Karpas-422 (cell line): ENCODE measurements at places on chromosomes 16 and 17. TPM values are rescaled to one million over a fixed set of nuclear protein-coding genes. Genes with fewer than 3 reads are reported as not detected.
A peak's percentile ranks its signal among the peaks of the same experiment; 100 is the strongest.

GRCh38 chr16:9316008-9316407 is 224.6 kb downstream of the HAPSTR1 start:
- no peak overlapping the region for H3K27ac ChIP-seq
- H3K4me3 ChIP-seq = no peak overlapping the region
- no peaks in the 10 kb centered on the region for H3K27me3 ChIP-seq
- no peaks in the 10 kb centered on the region for H3K4me1 ChIP-seq
- DNase-seq = no peak
- H3K36me3 ChIP-seq = no peaks in the 10 kb centered on the region

GRCh38 chr17:83012868-83013778 is 66.3 kb upstream of the METRNL start:
- no peaks in the 10 kb centered on the region for H3K4me1 ChIP-seq
- no peak for DNase-seq
- no peaks in the 10 kb centered on the region; the same call in 1 of the 2 replicates for H3K36me3 ChIP-seq
- no peak overlapping the region for H3K4me3 ChIP-seq
- no peak overlapping the region for H3K27ac ChIP-seq

GRCh38 chr16:55571-56136 is 2.0 kb downstream of the SNRNP25 start:
- no peak overlapping the region for H3K27ac ChIP-seq
- no peak for DNase-seq
- no peak overlapping the region for H3K4me3 ChIP-seq
- H3K4me1 ChIP-seq = peaks cover 25% of the 10 kb centered on the region
- H3K36me3 ChIP-seq = peaks cover 22% of the 10 kb centered on the region

The TMEM88 gene
- 0.69 and 1.4 TPM in 2 replicates for total RNA-seq

DNA sequence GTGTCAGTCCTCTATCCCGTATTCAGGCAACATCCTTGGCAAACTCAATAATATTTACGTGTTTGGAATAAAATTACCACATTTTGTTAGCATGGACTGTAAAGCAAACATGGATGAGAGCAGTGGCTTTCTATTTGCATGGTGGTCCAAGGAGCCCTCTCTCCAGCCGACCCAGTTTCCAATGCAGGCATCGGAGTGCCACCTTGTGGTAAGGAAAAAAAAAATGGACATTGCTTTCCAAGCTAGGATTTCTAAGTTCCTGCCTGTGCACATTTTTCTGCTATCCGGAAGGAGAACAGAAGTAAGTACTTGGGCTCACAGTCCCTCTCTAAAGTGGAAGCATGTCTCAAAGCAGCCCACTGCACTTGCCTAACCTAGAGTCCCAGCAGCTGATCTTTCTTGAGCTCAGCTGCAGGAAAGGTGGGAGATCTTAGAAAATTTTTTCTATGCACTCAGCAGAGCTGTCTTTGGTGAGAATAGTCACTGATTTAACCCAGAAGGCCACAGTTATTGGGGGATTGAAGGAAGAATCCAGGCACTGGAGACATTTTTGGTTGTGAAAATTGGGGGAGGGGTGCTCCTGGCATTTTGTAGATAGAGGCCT is 46.0 kb upstream of the ERCC4 start:
- DNase-seq = no peak
- H3K4me3 ChIP-seq = no peak overlapping the region
- no peaks in the 10 kb centered on the region for H3K4me1 ChIP-seq
- H3K27ac ChIP-seq = no peak overlapping the region

The KRTAP2-3 gene
- not detected in 2 replicates for total RNA-seq

DNA sequence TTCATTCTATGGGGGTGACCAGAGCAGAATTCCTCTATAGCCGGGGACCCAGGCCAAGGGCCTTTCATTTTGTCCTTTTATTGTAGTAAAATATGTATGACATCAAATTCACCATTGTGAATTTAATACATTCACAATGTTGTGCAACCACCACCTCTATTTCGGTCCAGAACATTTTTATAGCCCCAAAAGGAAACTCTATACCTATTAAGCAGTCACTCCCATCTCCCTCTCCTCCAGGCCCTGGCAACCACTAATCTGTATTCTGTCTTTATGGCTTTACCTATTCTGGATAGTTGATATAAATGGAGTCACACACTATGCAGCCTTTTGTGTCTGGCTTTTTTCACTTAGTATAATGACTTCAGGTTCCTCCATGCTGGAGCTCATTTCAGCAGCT is 9.7 kb upstream of the TNS4 start:
- H3K4me1 ChIP-seq = no peaks in the 10 kb centered on the region
- H3K27me3 ChIP-seq = no peaks in the 10 kb centered on the region
- no peaks in the 10 kb centered on the region for H3K36me3 ChIP-seq

The NUPR1 gene
- not detected in 2 replicates for total RNA-seq

- H3K4me3 ChIP-seq = no peak overlapping the region
- peaks cover 8% of the 10 kb centered on the region for H3K4me1 ChIP-seq
- H3K27ac ChIP-seq = no peak overlapping the region
- H3K27me3 ChIP-seq = no peaks in the 10 kb centered on the region
- peak; percentile 92 for DNase-seq
- no peaks in the 10 kb centered on the region for H3K36me3 ChIP-seq
Measured at GRCh38 chr17:55513885-55514590, 2.8 kb upstream of the SMIM36 start.

- H3K27ac ChIP-seq = no peak overlapping the region
Measured at GRCh38 chr16:53781023-53781605, 77.2 kb downstream of the FTO start.

DNA sequence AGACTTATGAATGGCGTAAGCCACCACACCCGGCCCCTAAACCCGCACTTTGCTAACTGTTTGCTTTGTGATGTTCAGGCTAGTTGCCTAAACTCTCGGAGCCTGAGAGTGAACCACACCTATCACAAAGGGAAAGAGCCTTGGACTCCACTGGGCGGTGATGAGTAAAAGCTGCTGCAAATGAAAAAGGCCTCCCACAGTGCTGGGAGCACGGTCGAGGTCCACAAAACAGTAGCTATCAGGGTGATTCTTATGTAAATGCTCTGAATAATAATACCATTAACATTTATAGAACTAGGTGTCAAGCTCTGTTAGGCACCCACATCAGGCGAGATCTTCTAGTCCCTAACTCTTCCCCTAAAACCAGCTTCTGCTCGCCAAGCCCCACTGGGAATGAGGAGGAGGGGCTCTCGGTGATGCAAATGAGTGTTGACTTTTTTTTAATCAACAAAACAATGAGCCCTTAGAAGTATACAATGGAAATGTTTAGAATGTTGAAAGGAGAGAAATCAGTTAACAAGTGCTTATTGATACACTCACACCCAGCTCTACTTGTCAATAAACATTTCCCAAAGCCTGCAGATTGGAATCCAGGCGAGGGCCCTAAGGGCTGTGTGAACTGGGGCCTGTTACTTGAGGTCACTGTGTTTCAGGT is 19.8 kb downstream of the FBRS start:
- H3K27me3 ChIP-seq = no peaks in the 10 kb centered on the region
- no peak overlapping the region for H3K4me3 ChIP-seq
- H3K36me3 ChIP-seq = no peaks in the 10 kb centered on the region
- H3K4me1 ChIP-seq = peaks cover 8% of the 10 kb centered on the region
- no peak for DNase-seq
- no peak overlapping the region for H3K27ac ChIP-seq

DNA sequence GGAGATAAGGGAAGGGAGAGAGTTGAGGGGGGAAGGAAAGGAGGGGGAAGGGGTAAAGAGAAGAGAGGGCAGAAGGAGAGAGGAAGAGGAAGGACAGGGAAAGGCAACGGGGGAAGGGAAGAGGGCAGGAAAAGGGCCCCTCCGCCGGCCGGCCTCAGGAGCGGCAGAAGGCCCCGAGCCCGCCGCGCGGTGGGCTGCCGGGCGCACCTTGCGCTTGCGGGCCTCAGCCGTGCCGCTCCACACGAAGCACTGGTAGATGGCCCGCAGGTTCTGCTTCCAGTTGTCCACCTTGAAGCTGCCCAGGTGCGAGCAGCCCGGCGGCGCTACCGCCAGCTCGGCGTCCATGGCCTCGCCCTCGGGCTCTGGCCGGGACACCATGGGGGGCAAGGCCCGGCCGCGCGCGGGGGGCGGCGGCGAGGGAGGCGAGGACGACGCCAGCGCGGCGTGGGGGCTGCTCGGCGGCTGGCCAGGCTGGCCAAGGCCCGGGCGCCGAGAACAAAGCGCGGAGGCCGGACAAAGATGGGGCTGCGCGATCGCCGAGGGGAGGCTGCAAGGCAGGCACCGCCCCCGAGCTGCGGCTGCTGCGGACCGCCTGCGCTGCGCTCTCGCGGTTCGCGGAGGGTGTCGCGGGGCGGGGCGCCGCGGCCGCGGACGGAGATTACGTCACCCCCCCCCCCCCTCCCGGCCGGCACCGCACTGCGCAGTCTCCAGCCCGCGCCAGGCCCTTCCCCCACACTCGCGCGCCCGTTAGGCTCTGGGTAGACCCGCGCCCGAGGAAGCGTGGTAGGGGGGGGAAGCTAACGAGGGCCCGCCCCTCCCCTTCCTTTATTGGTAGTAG is at the start of gene USP22:
Gene USP22 (minus strand): TSS at position 554 of the 838 bp plus-strand sequence. CDS start 176 bp downstream, at position 378.
- DNase-seq = no peak
- H3K36me3 ChIP-seq = peaks cover 7% of the 10 kb centered on the region; the same call in 1 of the 2 replicates
- H3K4me1 ChIP-seq = peaks cover 48% of the 10 kb centered on the region
- H3K4me3 ChIP-seq = peak within 1 kb of the TSS; percentile 89

DNA sequence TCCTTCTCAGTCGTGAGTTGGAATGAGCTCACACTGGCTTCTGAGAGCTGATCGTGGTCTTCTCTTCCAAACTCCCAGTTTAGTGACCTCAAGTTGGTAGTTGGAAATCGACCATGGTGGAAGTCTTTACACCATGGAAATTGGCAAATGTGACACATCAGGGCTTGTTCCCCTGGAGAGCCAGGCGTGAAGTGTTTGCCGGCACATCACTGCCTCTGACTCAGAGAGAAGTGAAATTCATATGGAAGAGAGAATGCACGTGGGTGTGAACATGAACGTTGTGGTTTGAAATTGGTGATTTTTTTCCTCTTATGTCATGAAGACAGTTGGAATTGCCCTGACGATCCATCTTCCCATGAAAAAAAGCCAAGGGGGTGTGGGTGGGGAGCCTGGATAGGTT is 47.4 kb downstream of the AXIN2 start:
- H3K36me3 ChIP-seq = no peaks in the 10 kb centered on the region
- H3K27ac ChIP-seq = no peak overlapping the region
- H3K27me3 ChIP-seq = no peaks in the 10 kb centered on the region
- no peak overlapping the region for H3K4me3 ChIP-seq

DNA sequence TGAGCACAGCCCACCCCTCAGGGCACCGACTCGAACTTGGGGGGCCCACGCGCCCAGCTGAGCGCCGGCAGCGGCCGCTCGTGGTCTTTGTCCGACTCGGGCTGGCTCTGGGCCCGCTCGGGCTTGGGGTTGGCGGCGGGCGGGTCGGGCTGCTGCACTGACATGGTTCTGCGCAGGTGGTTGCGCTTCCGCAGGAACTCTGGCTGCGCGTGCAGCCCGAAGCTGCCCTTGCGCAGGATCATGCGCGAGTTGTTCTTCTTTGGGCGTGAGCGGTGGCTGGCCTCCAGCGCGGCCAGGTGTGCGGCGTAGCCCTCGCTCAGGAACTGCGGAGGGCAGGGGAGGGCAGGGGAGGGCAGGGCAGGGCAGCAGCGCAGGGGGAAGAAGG is 11.1 kb downstream of the PIMREG start:
- H3K4me3 ChIP-seq = no peak overlapping the region
- no peaks in the 10 kb centered on the region for H3K4me1 ChIP-seq
- DNase-seq = no peak
- H3K27me3 ChIP-seq = no peaks in the 10 kb centered on the region
- no peaks in the 10 kb centered on the region for H3K36me3 ChIP-seq

- H3K4me3 ChIP-seq = no peak overlapping the region
- no peaks in the 10 kb centered on the region for H3K27me3 ChIP-seq
- H3K27ac ChIP-seq = no peak overlapping the region
- H3K36me3 ChIP-seq = no peaks in the 10 kb centered on the region
Measured at GRCh38 chr17:83084621-83085056, 5.2 kb downstream of the METRNL start.

The CD68 gene
- 3.8 and 6.0 TPM in 2 replicates for total RNA-seq

- no peak overlapping the region for H3K27ac ChIP-seq
- no peak overlapping the region for H3K4me3 ChIP-seq
- no peak for DNase-seq
Measured at GRCh38 chr17:58184986-58185761, 7.4 kb upstream of the EPX start.

GRCh38 chr17:41058741-41059140 is 1.2 kb downstream of the KRTAP2-3 start:
- no peaks in the 10 kb centered on the region for H3K4me1 ChIP-seq
- no peak for DNase-seq
- no peaks in the 10 kb centered on the region for H3K36me3 ChIP-seq
- H3K27ac ChIP-seq = no peak overlapping the region
- no peaks in the 10 kb centered on the region for H3K27me3 ChIP-seq

DNA sequence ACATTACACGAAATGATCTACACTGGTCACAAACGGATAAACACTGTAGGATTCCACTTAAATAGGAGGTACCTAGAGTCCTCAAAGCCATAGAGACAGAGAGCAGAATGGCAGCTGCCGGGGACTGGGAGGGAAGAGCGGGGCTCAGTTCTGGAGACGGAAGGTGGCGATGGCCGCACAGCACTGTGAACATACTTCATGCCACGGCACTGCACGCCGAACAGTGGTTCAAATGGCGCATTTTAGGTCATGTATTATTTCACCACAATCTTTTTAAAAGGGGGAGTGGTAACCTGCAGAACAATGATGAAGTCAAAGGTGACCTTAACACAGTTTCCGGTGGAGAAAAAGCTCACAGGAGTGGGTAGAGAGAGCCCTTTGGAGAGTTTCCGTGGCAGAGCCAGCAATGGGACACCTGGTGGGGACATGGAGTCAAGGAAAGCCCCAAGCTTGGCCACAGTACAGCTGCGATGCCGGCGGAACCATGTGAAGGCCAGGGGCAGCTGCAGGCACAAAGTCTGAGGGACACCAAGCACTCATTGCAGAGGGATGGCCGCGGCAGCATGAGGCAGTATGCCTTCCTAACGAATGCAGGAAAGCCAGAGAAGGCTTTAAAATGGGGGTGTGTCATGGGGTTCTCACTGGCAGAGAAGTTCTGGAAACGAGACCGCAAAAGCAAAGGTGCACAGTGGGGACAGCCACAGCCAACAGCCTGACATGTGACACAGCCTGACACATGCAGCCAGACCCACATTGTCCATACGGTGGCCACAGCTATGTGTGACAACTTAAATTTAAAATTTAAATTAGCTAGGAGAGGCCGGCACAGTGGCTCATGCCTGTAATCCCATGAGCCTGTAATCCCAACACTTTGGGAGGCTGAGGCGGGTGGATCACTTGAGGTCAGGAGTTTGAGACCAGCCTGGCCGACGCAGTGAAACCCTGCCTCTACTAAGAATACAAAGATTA is 7.3 kb downstream of the FLCN start:
- no peak overlapping the region for H3K4me3 ChIP-seq
- no peak overlapping the region for H3K27ac ChIP-seq
- no peaks in the 10 kb centered on the region for H3K4me1 ChIP-seq
- H3K27me3 ChIP-seq = no peaks in the 10 kb centered on the region
- no peak for DNase-seq
- 0 out of 2 replicates have a peak, but pooled peaks cover 3% of the 10 kb centered on the region for H3K36me3 ChIP-seq

The VPS25 gene
- 43.9 and 54.0 TPM in 2 replicates for total RNA-seq

The KRT17 gene
- total RNA-seq = not detected in 2 replicates

The SDK2 gene
- total RNA-seq = not detected in 2 replicates

The FTO gene
- 101 and 125 TPM in 2 replicates for total RNA-seq

The CHST5 gene
- total RNA-seq = 0.76 and 0.97 TPM in 2 replicates

The MAP2K3 gene
- total RNA-seq = 49.4 and 66.7 TPM in 2 replicates

- H3K4me1 ChIP-seq = no peaks in the 10 kb centered on the region
- no peak overlapping the region for H3K27ac ChIP-seq
- DNase-seq = no peak
- H3K4me3 ChIP-seq = no peak overlapping the region
- H3K36me3 ChIP-seq = no peaks in the 10 kb centered on the region
Measured at GRCh38 chr17:14522795-14523387, 222.0 kb downstream of the HS3ST3B1 start.
